ENCODE measurements at places on chromosomes 13 and 19.

DNA sequence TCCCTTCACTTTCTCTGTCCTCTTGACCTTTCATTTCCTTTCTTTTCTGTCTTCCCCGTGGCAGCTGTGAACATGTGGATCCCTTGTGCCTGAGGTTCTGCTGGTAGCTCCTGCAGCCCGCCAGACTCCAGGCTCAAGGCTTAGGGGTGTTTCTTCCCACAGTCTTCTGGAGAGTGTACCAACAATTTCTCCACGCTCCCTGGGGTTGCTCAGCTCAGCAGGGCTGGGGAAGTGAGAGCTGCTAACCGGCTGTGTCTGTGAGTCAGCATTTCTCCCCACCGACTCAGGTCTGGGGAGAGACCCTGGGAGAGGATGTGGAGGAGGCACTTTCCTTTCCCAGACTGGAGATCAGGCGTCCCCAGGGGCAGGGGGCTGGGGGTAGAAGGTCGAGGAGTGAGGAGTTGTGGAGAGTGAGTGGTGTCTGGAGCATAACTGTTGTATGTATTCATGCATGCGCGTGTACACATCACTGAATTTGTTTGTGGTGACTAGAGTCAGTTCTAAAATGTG, 193.6 kb downstream of the KCNRG start:
- DNase-seq, result no peak

- peak; percentile 10 for DNase-seq
These were observed 14.1 kb downstream of the SHANK1 start for GRCh38 chr19:50705422-50706019.

DNA sequence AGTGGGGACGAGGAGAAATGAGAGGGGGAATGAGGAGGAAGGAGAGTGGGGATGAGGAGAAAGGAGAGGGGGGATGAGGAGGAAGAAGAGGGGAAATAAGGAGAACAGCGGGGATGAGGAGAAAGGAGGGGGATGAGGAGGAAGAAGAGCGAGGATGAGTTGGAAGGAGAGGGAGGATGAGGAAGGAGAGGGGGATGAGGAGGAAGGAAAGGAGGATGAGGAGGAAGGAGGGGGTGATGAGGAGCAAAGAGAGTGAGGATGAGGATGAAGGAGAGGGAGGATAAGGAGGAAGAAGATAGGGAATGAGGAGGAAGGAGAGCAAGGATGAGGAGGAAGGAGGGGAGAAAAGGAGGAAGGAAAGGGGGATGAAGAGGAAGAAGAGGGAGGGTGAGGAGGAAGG, 14.0 kb upstream of the VSTM2B start:
- no peak for DNase-seq

DNA sequence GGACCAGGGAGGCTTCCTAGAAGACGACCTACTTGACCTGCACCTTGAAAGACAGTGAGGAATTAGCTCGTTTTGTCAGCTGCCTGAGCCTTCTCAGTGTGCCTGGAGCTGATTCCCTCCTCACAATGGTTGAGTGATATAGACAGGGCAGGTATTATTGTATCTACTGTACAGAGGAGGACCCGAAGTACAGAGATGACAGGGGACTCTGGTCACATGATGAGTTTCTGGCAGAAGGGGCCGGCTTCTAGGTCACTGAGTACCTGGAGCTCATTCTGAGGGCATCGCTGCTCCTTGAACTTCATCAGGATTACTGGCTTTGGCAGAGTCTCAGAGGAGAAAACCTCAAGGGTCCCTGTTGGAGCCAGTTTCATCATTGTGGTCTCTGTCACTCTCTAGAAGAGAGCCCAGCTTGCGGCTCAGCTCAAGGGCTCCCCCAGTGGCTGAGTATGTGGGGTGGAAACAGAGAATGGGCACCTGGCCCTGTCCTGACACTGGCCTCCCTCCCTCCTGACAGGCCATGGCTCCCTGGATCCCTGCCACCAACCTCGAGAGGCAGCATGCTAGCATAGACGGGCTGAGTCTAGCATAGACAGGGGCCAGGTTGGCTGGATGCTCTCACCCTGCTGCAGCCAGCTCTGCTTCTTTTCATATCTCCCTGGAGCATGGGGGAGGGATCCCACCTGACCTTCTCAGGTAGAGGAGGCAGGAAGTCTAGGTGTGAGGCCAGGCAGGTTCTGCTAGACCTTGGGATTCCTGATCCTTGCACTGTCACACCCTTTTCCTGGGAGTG, 38.7 kb downstream of the NFIX start:
- DNase-seq, result peak; percentile 30

DNA sequence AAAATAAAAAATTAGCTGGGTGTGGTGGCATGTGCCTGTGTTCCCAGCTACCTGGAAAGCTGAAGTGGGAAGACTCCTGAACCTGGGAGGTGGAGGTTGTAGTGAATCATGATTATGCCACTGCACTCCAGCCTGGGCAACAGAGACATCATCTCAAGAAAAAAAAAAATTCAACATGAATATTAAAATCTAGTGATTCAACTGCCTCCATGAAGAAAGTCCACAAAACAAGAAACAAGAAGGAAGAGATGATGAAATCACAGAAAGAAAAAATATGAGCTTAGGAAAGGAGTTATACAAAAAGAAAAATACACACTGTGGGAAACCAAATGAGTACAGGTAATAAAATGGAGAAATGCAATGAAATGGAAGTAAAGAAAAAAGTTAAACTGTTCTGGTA, 99.6 kb upstream of the SIAH3 start:
- DNase-seq, result no peak

DNA sequence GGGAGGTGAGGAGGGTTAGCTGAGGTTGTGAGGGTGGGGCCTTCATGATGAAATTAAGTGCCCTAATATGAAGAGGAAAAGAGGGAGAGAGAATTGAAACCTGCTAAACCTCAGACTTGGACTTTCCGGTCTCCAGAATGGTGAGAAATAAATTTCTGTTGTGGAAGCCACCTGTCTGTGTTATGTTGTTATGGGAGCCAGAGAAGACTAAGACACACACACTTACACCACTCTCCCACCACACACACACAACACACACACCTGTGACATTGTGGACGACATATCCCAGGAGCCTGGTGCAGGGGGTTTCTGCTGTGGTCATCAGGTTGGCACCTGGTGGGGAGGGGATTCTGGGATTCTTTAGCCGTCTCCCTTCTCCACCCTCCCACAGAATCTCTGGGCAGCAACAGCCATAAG, 14.0 kb downstream of the KLK4 start:
- no peak for DNase-seq

DNA sequence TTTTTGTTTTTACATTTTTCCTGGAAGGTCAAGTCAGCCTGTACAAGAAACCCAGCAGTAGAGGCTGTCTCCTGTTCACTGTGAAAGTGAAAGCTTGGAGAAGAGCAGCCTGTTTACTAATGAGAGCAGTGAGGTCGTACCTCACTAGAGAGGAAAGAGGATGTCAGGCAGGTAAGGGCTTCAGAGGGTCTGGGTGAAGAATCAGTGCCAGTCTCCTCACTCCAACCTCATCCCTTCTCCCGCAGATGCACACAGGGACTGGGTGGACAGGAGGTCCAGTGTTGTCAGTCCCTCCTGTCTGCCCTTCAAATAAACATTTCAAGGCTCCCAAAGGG, 462.5 kb downstream of the KLF5 start:
- DNase-seq, result no peak

- DNase-seq, result no peak
These were observed 44.3 kb downstream of the ZNF146 start for GRCh38 chr19:36259211-36259610.

GRCh38 chr19:17088552-17088951, 13.0 kb downstream of the MYO9B start:
- DNase-seq, result no peak

DNA sequence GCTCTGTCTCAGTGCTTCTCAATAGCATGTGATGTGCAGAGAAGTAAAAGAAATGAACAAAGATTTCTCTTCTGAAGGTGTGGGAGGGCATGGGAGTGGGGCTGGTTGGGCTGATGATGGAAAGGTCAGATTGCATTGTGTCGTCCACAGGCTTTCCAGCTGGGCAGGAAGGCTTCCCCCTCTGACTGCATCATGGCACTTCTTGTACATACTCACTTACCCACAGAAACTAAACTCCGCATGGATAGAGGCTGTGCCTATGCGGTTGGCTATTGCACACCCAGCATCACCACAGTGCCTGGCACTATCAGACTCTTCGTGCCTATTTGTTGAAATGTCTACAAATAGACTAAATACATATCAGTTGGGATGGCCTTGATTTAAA, 24.4 kb upstream of the TNFSF11 start:
- DNase-seq, result no peak

- DNase-seq, result no peak
These were observed 31.9 kb downstream of the GPALPP1 start for GRCh38 chr13:45021250-45021649.

- no peak for DNase-seq
These were observed 33.9 kb downstream of the SYDE1 start for GRCh38 chr19:15141143-15141542.

DNA sequence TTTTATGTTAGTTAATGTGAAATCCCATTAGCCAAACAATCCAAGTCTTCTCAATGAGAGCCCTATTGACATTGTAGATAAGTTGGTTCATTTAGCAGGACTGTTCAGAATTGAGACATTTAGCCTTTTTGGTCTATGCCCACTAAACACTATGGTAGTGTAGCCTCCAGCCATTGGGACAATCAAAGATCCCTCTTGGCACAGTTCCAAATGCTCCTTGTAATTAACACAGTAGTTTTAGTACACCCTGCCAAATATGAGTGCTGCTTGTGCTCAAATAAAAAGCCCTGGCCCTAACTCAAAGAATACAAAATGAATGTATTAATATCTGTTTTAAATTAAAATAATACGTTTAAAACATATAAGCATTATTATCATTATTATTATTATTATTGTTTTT, 15.4 kb upstream of the FAM216B start:
- DNase-seq, result peak; percentile 18

- DNase-seq, result no peak
These were observed at the start of gene CCDC8 for GRCh38 chr19:46413262-46414031. CCDC8 (minus strand) TSS chr19:46413564; CDS start chr19:46412810, 754 bp downstream.

DNA sequence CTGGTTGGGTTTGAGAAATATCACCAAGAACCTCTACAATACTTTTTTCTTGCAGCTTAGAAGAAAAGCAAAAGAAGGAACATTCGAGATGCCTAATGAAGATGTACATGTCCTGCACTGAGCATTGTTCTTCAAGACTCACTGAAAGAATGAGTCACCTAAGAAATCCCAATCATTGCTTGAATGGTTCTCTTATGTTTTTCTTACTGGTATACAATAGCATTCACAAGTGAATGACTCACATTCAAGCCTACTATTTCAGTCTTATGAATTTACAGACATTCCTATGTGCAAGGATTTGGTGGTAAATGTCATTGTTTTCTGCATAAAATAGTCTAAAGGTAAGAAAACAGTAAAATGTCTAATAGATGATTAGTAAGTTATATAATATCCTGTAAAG, 594.6 kb downstream of the PCDH9 start:
- DNase-seq, result no peak

- peak; percentile 12 for DNase-seq
These were observed 294.2 kb downstream of the ZNF536 start for GRCh38 chr19:30666301-30666803.

GRCh38 chr19:41915021-41915775, 13.1 kb downstream of the ERFL start:
- no peak for DNase-seq

GRCh38 chr13:35593651-35594050, 117.2 kb upstream of the MAB21L1 start:
- DNase-seq, result no peak

GRCh38 chr13:26022538-26023292, 29.1 kb downstream of the SHISA2 start:
- peak; percentile 73 for DNase-seq

- DNase-seq, result no peak
These were observed 467.8 kb upstream of the ARGLU1 start for GRCh38 chr13:107035778-107036177.

GRCh38 chr13:32205431-32206096, 109.6 kb downstream of the ZAR1L start:
- DNase-seq, result peak; percentile 81

DNA sequence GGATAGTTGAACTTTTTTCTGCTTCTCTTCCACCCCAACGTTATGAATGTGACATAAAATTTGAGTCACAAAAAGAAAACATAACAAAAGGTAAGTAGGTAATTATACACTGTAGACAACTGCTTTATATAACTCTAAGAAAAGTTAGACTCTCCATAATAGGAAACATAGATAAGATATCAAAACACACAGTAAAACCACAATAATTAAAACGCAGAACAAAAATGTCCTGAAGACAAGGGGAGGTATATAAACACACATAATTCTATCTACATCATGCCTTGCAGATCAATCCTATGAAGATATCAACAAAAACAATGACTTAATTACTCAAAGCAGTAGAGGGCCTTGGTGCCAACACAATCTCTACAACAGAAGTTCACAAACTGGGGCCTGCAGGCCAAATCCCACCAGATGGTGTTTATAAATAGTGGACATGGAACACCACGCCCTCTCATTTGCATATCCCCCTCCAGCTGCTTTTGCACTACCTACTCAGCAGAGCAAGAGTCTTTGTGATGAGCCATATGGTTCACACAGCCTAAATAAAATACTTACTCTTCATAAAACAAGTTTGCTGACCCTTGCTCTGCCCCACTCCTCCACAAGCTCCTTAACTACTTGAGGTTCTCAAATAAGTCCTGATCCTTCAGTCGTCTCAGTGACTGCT, 254.7 kb downstream of the KLF12 start:
- DNase-seq, result no peak

GRCh38 chr19:53294786-53295441, 27.4 kb upstream of the VN1R4 start:
- DNase-seq, result no peak

DNA sequence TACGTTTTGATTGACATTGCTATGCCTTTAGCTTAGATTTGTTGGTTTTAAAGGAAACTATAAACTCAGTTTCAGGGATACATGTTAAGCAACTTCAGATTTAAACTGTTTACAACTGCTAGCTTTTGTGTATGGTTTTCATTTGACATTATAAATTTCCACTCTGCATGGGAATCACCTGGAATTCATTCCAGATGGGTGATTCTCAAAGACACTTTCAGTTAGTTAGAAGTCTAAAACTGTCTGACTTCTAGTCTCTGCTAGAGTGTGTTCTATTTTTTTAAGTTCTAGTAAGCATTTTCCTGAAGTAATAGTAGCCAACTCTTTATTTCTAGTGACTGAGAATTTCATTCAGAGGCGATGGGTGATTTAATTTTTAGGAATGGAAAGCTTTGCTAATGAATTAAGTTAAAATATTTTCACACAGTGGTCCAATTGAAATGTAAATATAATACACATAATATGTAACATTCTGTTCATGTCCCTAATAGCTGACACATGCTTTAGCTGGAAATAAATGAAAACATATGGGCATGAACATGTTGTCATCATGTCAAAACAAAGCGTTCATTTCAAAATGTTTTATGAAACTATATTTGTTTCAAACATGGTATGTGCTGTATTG, 58.3 kb upstream of the CSNK1A1L start:
- DNase-seq, result no peak

DNA sequence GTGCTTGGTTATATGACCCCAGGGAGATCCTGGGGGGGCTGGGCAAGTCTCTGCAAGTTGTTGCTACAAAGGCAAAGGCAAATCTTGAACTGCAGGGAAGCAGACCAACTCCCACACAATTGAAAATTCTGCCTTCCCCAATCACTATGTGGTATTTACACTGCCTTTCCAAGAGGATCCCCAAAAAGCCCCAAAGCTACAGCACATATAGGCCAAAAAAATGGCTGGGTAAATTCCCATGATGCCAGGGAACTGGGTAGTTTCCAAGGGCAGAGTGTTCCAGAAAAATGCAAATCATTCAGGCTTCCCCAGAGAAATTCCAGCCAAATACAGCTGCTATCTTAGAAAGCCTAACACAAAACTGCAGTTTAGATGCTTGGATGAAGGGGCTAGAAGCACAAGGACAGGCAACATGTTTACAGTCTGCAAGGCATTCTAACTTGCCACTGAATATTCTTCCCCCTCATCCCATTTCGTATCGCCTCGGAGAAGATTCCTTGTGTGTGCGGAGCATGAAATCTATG, 6.2 kb downstream of the FOXO1 start:
- no peak for DNase-seq

Data from NCI-H1092 treated with DMSO at 0.1 percent for 48 hours (cell line).